Nucleus accumbens (tissue), 56 donors: ENCODE measurements at places on chromosomes 2 and 18.

GRCh38 chr18:8701546-8702118, 3.7 kb upstream of the MTCL1 start:
- DNase-seq, result no peak

DNA sequence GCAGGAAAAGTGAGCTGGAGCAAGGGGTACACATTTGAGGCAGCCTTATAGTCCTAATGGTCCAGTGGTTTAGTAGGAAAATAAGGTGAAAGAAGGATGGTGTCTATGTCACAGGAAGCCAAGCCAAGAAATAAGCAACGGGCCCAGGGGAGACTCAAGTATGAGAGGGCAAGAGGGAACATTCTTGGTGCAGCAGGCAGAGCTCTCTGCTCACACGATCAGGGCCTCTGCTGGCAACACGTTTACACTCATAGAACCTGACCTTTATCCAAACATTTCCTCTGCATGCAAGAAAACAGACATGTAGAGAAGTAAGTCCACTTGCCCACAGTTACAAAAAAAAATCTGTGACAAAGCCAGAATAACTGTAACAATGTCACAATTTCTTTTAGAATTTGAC, 32.6 kb upstream of the LRRC30 start:
- DNase-seq, result no peak

- DNase-seq, result peak; percentile 31
Measured at GRCh38 chr18:69401226-69401971, 711 bp downstream of the DOK6 start.

DNA sequence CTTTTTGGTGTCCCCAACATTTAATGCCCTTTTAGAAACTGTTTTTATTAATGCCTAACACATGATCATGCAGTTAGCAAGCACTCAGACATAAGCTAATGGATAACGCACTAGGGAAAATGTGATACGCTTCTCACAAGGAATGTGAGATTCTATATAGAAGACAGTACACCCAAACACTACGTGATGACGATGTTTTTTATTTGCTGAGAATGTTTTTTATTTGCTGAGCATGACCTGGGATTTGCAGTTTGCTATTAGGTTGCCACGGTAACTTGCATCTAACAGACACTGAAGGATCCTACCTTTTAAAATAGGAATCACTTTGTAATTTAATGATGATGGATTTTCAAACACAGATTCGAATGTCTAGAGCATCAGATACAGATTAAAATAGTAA, 4.9 kb downstream of the SMC6 start:
- DNase-seq, result no peak

- DNase-seq, result no peak
Measured at GRCh38 chr2:18752667-18753422, 163.5 kb upstream of the NT5C1B start.

GRCh38 chr2:202749477-202749876, 114.7 kb downstream of the FAM117B start:
- DNase-seq, result no peak

GRCh38 chr2:63101954-63102353, 51.3 kb downstream of the OTX1 start:
- no peak for DNase-seq

DNA sequence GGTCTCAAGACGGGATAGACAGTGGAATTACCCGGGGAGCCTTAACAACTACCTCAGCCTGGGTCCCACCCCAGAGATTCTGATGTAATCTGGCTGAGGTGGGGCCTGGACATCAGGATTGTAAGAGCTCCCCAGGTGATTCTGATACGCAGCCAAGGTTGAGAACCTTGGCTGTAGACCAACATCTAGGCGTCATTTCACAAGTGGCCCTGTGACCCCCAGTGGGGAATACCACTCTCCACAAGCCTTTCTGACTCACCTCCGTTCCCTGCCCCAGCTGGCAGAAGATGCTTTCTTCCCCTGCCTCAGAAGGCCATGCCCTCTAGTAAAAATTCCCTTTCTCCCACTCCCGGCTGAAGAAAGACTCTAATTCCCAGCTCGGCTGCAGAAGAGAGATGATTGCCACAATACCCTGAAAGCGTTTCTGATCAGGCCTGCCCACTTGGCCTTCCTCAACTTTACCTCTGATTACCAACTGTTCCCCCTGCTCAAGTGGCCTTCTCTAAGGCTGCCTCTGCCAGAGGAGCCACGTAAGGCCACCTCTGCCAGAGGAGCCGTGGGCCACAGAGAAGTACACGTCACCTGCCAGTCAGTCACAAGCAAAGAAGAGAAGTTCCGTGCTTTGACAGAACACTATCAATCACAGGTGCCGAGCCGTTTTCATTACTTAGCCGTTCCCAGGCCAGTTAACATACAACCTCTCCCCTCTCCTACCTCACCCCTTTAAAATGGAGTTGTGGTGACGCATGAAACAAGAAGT, 116.8 kb upstream of the PKDCC start:
- no peak for DNase-seq

DNA sequence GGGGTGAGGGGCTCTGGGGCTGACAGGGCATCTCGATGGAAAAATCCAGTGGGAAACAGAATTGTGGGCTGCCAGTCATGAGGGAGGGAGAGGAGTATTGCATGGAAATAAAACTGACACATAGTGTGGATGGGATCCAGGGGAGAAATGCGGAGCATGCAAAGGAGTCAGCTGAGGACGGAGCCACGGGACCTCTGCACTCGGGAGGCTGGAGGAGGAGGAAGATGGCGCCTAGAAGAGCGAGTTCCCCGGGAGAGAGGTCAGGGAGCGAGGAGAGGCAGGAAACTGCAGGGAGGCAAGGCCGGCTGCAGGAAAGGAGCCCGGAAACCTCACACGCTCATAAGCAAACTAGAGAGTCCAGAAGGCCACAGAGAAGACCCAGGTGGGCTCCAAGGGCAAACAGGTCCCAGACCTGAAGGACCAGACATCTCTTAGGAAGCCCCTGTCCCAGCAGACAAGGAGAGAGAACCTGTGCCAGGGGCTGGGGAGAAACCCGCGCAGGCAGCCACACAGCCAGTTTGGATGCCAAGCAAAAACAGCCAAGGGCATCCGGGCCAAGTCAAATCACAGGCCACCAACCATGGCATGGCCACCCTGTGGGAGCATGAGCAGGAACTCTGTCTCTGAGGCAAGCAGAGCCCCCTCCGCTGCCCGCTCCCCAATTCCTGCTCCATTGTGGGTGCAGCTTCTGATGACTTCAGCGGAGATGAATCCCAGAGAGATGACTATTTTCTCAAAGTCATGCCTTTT, 218.8 kb upstream of the ID2 start:
- no peak for DNase-seq

DNA sequence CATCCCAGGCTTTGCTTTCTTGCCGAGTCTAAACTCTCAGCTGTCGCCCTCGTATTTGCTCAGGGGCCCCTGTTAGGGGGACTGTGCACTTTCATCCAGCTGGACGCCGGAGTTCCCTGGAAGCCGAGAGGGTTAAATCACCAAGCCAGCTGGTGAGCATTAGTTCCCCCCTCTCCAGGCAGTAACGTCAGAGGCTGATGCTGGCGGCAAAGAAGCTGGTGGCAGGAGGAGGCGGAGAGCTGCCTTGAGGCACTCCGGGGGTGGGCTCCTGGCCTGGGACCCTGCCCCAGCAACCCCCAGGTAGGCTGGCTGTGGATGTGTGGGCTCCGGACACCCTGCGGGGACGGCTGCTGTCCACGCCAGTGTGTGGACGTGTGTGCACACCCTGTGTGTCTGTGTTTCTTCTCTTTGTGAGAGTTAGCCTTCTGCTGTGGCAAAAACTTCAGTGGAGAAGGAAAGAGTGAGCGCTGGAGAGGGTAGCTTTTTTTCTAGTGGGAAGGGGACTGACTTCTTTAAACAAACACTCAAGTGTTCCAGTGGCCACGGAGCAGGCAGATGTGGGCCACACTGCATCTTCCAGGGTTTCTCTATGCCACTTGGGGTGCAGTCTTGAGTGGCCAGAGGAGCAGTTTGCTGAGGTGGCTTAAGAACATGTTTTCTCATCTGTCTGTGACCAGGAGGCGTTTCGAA, 84.7 kb downstream of the GLI2 start:
- no peak for DNase-seq

DNA sequence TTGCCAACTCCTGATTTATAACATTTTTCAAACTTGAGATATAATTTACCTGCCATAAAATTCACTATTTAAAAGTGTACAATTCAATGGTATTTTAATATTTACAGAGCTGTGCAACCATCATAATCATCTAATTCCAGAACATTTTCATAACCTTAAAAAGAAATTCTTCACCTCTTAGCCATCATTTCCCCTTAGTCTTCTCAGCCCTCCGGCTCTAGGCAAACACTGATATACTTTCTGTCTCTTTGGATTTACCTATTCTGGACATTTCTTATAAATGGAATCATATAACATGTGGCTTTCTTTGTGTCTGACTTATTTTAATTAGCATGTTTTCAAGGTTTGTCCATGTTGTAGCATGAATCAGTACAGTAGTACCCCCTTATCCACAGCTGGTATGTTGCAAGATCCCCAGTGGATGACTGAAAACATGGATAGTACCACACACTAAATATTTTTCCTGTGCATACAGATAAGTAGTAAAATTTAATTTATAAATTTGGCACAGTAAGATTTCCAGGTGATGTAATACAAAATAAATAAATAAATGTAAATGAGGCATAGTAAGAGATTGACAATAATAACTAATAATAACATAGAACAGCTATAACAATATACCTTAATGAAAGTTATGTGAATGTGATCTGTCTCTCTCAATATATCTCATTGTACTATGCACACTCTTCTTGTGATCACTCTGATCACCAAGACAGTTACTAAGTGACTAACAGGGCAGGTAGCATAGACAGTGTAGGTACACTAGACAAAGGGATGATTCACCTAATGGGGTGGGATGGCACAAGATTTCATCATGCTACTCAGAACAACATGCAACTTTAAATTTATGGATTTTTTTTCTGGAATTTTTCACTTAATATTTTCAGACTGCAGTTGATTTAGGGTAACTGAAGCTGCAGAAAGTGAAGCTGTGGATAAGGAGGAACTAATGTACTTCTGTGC, 73.1 kb downstream of the RAB3GAP1 start:
- no peak for DNase-seq

- DNase-seq, result no peak
Measured at GRCh38 chr18:72672364-72673184, 128.4 kb upstream of the CBLN2 start.

DNA sequence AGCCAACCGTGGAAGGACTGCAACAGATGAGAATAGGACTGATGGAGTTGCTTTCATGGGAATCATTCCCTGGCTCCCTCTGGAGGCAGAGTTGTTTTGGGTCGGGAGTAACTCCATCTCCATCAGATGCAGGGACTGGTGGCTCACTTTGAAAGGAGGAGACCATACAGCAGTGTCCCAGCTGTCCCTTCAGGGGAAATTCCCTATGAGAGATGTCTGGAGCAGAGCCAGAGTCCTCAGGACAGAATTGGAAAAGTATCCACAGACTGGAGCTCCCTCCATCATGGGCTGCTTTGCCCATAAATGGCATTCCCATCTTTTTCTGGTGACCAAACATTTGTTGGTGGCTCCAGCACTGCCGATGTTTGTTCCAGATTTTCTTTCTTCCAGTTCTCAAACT, 144.3 kb downstream of the NCK2 start:
- DNase-seq, result no peak

DNA sequence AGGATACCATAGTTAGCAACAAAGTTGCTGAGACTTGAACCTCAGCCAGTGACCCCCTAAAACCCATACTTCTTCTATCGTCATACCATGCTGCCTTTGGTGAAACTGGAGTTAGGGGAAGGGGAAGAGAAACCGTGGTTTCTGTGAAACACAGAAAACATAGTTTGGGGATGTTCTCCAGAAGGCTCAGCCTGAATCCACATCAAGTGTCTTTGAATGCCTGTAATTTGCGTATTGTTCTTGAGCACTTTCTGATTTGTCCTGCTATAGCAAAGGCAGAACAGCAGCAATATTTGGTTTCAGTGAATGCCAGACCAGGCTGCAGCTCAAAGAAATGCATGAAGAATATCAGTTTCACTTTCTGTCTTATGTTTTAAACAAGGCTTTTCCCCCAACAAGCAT, 258.7 kb downstream of the TTC32 start:
- DNase-seq, result no peak

DNA sequence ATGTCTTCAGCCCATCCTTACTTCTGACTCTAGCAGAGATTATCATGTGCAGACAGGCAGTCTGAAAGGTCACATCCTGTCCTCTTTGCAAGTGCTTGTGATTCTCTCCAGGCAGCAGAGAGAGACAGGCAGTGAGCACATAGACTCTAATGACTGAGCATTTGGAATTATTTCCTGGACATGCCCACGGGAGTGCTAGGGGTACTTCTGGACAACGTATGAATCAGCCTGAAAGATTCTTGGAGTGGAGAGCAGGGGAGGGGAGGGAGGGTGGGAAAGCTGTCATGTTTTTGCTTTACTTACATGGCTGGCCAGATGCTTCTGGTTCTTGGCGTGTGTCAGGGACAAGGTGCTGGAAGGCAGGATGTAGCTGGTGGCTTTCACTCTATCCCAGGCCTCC, 150.6 kb downstream of the RIF1 start:
- no peak for DNase-seq

DNA sequence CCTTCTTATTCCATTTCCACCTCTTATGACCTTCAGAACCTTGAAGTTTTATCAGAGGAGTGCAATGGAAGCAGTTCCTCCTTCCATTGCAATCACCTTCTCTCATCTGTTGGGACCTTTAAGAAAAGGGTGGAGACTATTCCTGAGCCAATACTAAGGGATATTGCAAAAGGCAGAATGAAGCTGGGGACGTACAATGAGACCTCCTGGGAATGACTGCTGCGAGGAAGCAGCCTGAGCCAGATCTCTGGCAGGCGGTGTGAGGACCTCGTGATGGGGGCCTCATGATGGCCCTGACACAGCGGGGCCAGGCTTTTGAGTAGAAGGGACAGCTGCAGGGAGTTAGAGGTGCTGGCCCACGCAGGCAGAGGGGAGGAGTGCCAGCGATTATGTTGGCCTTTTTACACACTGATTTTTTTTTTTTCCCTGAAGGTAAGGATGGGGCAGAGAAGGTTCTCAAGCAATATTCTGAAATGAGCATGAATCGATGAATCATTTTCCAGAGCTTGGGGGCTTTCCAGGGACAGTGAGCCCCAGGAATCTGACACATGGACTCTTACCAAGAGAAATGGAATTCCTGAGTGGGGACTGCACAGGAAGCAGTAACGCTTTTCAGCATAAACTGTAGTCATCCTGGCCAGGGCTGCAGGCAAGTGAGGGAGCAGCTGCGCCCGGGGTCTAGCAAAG, 40.0 kb upstream of the LAPTM4A start:
- DNase-seq, result no peak
